ENCODE measurements at places on chromosomes 13 and 19.

DNA sequence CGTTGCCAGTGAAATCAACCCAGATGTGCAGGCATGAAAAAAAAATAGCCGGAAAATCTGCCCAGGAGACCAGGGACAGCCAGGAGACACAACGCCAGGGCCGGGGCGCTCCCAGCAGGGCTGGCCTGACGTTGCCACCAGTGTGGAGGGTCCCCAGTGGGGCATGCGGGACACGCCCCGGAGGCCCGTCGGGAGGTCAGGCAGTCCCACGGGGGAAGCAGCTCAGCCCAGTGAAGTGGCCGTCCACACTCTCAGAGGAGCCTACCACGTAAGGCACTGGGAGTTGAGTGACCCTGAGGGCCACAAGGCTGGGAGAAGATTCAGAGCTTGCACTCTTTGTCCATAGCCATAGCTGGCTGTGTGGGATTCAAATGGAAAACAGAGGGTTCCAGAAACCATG lies 53.2 kb upstream of the GAS6 start:
- no peak for DNase-seq

DNA sequence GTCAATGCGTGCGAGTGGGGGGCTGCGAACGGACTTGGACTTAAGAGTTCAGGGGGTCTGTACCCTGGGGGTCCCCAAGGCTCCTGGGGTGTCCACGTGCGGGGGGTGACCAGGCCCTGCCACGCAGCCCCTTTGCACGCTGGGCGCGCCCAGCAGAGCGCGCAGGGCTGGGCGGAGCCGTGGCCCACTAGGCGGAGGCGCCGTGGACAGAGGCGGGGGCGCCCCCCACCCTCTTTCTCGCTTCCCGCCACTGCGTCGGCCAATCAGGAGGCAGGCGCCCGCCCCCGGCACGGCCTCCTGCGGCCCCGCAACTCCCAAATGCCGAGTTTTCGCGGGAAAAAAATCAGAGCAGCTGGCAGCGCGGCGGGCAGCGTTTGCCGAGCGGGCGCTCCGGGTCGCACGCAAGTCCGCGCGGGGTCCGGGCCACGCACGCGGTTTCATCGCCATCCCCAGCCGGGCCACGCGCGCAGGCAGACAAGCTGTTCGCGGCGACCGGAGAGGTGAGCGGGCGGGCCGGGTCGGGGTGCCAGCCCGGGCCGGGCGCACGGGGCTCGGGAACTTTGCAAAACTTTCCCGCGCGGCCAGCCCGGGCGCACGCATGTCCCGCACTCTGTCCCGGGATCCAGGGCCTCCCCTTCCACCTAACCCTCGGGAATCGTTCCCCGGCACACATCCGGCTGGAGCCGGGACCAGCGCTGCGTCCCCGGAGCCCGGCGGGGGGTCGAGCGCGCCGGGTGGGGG lies at the start of gene UHRF1:
UHRF1 (plus strand) TSS at position 346 of the 741 bp plus-strand sequence. CDS start 1,385 bp downstream, outside the sequence.
- DNase-seq, result peak; percentile 57

- DNase-seq, result no peak
Measured at GRCh38 chr19:58372311-58373133, 8.3 kb downstream of the ZNF837 start.

DNA sequence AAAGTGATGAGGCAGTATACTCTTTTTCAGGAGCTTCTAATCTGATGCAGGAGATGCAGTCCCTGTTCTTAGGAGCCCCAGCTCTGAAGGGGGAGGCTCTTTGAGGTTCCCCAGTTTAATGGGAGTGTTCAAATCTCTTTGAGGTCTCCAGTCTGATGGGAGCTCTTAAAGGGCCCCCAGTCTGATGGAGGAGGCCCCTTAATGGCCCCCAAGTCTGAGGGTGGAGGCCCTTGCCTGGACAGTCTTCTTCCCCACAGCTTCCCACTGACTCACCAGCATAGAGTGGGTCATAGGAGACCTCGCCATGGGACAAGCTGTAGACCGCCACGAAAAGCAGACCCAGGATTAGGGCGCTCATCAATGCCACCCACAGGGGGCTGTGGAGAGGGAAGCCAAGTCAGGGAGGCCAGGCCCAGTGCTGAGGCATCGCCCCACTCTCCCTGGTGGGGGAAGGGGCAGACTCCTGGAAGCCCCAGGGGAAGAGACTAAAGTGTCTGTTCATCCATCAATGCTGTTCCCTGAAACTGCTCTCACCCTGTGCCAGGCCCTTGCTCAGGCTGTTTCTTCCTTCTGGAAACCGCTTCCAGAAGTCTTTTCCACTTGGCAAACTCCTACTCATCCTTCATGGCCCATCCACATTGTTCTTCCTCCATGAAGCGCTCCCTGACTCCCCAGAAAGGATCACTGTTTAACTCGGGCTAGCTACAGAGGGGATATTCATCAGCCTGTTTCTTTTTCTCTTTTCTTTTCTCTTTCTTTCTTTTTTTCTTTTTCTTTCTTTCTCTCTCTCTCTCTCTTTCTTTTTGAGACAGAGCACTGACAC lies 2.1 kb downstream of the TM6SF2 start:
- DNase-seq, result no peak

GRCh38 chr19:33290956-33291622 lies 11.2 kb downstream of the CEBPA start:
- no peak for DNase-seq

DNA sequence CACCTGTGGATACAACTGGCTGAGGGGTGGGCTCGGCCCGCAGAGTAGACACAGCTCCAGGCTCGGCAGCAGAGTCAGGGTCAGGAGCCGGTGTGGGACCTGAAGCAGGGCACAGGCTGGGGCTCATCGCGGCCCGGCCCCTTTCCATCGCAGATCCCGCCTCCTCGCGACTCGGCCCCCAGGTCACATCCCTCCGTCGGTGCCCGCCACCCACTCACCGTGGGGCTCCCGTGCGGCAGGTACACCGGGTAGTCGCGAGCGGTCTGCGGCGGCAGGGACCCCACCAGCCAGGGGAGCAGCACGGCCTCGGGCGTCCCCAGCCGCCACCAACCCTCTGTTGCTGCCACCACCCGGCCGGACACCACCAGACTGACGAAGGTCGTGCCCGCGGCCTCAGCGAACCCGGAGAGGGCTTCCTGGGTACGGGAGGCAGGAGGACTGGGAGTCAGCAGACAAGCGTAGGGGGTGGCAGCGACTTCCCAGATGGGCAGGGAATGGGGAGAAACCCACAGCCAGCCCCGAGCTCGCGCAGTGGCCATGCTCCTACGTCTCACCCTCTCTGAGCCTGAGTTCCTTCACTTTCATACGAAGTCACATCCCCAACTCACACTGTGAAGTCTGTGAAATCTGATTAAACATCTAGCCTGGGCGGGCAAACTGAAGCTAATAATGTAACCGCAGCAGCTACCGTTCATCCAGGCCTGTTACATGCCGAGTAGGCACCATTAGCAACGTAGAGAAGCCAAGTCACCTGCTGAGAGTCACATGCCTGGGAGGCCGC lies 3.7 kb downstream of the FUZ start:
- no peak for DNase-seq

DNA sequence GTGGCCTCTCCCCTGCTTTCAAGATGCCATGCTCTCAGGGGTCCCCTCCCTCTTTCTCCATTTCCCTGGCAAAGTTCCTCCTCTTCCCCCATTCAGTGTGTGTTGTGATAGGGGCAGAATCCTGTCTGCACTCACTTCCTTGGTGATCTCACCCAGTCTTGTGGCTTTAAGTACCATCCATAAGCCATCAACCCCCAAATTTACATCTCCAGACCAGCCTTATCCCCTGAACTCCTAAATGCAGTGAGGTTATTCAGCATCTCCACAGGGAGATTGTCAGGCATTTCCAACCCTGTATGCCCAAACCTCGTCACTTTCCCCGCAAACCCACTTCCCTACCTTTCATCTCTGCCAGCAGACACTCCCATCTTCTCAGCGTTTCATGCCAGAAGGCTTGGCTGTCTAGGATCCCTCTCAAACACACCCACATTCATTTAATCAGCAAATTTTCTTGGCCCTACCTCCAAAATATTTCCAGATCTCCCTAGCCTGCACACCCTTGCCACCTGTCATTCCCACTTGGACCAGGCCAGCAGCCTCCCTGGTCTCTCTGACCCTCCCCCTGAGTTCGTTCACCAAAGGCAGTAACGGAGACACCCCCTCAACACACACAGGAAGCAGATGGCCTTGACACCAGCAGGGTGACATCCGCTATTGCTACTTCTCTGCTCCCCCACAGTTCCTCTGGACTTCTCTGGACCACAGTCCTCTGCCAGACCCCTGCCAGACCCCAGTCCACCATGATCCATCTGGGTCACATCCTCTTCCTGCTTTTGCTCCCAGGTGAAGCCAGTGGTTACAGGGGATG lies at the start of gene HCST:
HCST (plus strand) TSS at position 676 of the 808 bp plus-strand sequence; CDS start at position 741, 65 bp downstream.
- peak; percentile 36 for DNase-seq

DNA sequence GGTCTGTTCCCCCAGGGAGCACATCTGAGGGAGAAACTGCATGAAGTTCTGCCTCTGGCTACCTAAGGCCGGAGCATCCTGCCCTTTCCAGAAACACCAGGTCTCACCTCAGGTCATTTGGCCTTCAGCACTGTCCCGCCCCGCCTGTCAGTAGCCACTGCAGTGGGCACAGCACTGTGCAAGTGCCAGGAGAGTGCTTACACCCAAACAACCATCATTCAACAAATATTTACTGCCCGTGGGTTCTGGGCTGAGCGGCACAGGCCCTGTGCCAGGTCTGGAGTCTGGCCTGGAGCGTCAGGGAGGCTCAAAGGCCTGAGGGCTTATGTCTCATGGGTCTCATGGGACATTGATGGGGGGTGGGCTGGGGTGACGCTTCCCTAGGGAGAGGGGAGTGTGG lies 2.8 kb downstream of the USF2 start:
- no peak for DNase-seq

GRCh38 chr19:55479451-55480230 lies 3.2 kb downstream of the ZNF628 start:
- no peak for DNase-seq

GRCh38 chr19:11399667-11400066 lies 15.6 kb upstream of the EPOR start:
- no peak for DNase-seq

DNA sequence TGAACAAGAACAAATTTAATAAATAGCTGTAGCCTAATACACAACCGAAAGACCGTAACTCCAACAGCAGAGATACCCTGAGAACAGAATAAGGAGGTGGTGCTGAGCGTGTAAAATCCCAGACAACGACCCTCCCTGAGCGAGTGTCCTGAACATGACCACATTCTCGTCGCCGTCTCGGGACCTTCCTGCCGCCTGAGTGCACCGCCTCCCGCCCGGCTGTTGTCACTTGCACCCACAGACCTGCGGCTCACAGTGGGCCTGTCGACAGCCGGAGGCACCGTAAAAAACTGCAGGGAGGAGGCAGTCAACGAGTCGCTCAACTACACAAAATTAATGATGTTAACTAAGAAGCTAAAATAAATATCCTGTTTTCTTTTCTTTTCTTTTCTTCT lies 35.8 kb upstream of the GRTP1 start:
- DNase-seq, result no peak

- DNase-seq, result no peak
Measured at GRCh38 chr19:54094426-54095000, 6.1 kb downstream of the OSCAR start.

DNA sequence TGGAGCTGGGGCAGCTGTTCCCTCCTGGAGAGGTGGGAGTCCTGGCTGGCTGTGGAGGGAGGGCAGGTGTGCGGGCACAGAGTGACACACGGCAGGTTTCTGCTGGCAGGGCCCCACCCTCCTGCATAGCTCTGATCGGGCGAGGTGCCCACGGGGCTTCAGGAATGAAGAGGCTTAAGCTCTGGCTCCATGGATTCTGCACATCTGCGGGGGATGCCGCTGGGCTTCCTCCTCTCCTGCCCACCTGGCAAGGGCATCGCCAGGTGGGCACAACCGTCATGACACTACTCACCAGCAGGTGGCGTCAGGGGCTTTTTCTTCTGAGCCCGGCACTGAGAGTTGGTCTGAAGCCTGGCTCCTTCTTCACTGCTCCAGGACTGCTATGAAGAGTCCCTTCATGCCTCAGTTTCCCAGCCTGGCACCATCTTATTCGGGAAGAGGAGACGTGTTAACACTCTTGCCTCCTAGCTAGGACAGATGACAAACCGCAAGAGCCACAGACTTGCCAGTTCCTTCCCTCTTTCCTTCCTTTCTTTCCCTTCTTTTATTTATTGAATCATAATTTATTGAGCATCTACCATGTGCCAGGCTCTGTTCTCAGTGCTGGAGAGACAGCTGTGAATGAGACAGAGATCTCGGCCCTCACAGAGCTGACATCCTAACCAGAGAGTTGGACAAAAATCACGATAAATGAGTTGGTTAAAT lies 15.2 kb upstream of the PAK4 start:
- DNase-seq, result peak; percentile 20
